ENCODE measurements at places on chromosomes 13 and 19.

DNA sequence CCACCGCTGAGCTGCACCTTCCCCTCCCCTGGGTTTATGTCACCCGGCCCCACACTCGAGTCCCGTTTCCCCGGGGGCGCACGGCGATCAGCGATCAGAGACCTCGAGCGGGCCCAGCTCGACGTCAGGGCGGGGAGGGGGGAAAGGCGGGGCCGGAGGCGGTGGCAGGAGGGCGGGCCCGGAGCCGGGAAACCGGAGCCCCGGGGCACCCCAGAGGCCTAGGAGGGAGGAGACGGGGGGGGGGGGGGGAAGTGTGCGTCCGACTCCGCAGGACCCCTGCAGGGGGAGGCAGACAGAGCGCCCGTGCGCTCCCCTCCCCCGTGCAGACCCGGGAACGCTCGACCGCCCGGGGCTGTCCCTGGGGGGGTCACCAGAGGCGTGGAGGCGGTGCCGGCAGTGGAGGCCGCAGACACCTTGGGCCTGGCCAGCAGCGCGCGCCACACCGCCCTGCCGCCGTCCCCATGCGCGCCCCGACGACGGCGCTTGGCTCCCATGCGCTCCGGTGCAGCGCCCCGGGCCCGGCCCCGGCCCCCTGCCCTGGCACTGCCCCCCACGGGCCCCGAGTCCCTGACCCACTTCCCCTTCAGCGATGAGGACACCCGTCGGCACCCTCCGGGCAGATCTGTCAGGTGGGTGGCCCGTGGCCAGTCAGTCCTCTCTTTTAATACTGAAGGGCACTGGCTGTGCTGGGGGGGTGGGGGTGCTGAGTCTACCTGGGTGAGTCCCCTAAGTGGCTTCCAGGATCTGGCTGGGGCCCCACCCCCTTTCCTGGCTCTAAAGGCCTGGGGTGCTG, 11.8 kb downstream of the PDE4A start:
- DNase-seq, result no peak

DNA sequence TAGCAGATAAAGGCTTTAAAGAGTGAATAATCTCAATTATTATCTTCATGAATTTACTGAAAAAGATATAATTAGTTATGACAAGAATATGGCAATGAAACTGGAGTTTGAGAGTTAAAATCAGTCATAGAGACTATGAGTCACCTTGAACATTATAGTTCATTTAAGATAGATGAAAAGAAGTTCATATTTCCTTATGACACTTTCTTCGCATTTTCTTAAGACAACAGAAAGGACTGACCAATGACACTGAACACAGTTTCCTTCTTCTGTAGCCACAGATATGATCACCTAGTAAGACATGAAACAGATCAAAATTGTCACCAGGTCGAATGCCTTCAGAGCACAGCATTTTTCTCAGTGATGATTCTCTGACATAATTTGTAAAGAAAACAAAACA, 202.1 kb downstream of the KLF12 start:
- DNase-seq, result no peak

DNA sequence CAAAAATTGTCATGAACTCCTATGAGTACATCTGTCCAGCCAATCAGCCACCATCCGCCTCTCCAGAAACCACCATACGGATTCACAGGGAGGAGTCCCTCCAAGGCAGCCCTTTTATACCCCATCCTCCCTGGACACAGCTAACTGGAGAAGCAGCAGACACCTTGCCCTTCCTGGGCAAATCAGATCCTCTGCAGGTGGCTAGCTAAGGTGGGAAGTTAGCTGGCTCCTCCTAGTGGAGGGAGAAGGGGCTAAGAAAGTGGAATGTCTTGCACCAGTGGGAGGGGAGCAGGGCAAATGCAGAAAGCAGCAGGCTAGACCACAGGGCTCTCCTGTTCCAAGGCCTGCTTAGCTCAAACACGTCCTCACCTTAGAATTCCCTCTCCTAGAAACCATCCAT, 46.2 kb upstream of the UQCRFS1 start:
- peak; percentile 12 for DNase-seq

GRCh38 chr19:1006711-1007398, 6.6 kb downstream of the GRIN3B start:
- DNase-seq, result no peak

GRCh38 chr19:53037101-53038097, 7.1 kb upstream of the ERVV-2 start:
- DNase-seq, result peak; percentile 40

DNA sequence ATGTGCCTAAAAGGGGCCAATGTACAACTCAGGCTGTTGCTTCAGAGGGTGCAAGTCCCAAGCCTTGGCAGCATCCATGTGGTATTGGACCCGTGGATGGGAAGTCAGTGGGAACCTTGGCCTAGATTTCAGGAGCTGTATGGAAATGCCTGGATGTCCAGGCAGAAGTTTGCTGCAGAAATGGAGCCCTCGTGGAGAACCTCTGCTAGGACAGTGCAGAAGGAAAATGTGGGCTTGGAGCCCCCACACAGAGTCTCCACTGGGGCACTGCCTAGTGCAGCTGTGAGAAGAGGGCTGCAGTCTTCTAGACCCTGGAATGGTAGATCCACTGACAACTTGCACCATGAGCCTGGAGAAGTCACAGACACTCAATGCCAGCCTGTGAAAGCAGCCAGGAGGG, 28.5 kb downstream of the GPC5 start:
- no peak for DNase-seq

All from fibroblast of mammary gland (primary cell).